Foreskin keratinocyte (primary cell): ENCODE measurements at places on chromosomes 3 and 15.

DNA sequence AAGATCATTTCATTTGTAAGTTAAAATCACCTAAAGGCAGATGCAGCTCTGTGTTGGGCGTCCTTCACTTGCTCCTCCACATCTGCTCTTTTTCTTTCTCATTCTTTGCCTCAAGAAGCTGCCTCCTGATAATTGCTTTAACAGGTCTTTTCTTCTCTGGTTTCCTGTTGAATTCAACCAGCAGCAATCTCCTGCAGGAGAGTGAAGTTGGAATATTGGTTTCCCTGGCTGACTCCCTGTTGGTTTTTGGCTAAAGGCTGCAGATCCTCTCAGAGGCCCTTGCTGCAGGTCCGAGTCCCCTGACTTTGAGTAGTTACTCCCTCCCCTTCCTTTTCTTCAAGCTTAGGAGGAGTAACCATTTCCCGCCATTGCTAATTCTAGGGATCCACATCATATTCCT, 4.2 kb downstream of the TP63 start:
- DNase-seq = no peak

- DNase-seq = no peak
Measured at GRCh38 chr15:91496754-91497691, 356.5 kb upstream of the SLCO3A1 start.

DNA sequence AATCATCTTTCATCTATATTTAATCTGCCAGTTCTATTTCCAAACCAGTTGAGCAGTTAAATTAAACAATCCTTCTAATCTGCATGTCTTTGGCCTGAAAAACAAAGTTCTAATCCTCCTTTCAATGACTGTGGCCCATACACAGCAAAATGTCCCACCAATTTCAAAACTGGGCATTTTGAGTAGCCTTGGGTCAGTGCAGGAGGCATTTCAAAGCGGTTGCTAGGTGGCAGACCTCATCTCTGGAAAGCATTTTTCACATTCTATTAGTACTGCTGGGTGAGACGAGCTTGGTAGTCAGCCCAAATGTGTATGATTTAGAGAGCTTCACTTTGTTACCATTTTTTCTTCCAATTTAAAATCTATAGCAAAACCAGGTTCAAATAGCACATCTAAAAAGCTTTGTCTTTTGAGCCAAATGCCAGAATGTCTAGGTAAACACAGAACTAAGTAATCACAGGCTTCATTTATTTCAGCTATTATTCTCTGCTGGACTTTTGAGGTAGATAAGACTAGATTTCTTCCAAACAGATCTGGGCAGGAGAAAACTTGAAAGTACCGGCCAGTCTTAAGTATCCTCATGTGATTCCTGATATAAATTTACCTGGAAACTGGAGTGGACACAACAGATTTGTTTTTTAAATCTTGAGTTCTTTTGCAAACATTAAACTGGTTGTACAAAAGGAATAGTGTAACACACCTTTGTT, 8.9 kb upstream of the ARHGEF26 start:
- DNase-seq = no peak

GRCh38 chr3:126870608-126871210, 112.2 kb upstream of the PLXNA1 start:
- no peak for DNase-seq

- DNase-seq = no peak
Measured at GRCh38 chr3:99114565-99115291, 213.2 kb upstream of the DCBLD2 start.

- no peak for DNase-seq
Measured at GRCh38 chr3:38210141-38210757, 44.9 kb downstream of the OXSR1 start.

DNA sequence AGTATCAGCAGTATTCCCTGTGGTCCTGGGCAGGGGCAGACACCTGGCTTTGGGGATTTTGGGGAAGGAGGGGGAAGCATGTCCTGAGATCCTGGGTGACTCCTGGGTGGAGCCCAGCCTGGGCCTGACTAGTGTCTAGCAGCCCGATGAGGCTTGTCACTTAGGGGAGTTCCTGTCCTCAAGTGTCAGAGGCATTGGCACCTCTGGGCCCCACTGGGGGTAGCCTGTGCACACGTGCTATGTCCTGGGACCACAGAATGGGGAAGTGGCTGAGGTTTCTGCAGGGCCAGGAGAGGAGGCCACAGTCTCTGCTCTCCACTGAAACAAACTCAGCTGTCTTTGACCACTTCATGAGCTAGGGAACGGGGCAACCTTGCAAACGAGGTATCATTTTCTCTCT, 31.5 kb upstream of the ADCY5 start:
- no peak for DNase-seq
